ENCODE measurements at places on chromosomes 7 and 10. TPM values are rescaled to one million over a fixed set of nuclear protein-coding genes. Genes with fewer than 3 reads are reported as not detected.

RNF32 gene
- 1.2 TPM for total RNA-seq

BTBD16 gene
- total RNA-seq = 0.14 TPM

GPER1 gene
- total RNA-seq = 0.99 TPM

SPDYE16 gene
- 0.14 TPM for total RNA-seq

GPRIN2 gene
- total RNA-seq = 0.24 TPM

GRCh38 chr10:129790715-129791446 is 173.2 kb downstream of the EBF3 start:
- H3K36me3 ChIP-seq = no peaks in the 10 kb centered on the region
- DNase-seq = no peak
- H3K4me1 ChIP-seq = no peaks in the 10 kb centered on the region
- H3K4me3 ChIP-seq = no peak overlapping the region
- no peak overlapping the region for H3K27ac ChIP-seq

GRCh38 chr7:47902013-47902412 is 46.3 kb downstream of the PKD1L1 start:
- H3K27ac ChIP-seq = no peak overlapping the region
- H3K36me3 ChIP-seq = no peaks in the 10 kb centered on the region
- no peaks in the 10 kb centered on the region for H3K4me1 ChIP-seq
- no peaks in the 10 kb centered on the region for H3K27me3 ChIP-seq

DNA sequence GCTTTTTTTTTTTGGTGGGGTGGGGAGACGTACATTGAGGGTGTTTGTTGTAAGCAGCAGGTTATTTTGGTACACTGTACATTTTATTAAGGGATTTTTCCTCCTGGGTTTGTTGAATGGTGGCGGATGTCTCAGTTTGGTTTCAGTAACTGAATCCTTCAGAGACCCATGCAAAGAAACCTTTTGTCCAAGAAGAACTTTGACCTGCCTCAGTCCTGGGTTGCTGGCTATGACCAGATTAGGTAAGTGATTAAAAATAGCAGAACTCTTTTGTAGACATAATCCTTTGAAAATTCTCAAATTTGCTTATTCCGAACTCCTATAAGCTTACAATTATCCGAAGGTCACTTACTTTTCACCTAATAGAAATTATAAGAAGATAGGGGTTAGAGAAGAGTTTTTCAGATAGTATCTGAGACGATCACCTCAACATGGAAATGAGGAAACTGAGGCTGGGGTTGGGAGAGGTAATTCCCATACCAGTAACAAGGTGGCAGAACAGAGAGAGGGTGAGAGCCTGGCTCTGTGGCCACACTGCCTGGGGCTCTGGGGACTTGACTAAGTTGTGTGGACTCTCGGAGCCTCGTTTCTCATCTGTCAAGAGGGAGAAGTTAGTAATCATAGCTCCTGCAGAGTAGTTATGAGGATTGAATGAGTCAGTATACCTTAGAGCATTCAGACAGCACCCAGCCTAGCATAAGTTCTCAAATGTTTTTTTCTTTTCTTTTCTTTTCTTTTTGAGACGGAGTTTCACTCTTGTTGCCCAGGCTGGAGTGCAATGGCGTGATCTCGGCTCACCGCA is 87.4 kb downstream of the CCNY start:
- H3K27ac ChIP-seq = no peak overlapping the region
- no peak overlapping the region for H3K4me3 ChIP-seq
- H3K27me3 ChIP-seq = no peaks in the 10 kb centered on the region
- no peaks in the 10 kb centered on the region for H3K4me1 ChIP-seq
- no peaks in the 10 kb centered on the region for H3K36me3 ChIP-seq
- DNase-seq = no peak

DNA sequence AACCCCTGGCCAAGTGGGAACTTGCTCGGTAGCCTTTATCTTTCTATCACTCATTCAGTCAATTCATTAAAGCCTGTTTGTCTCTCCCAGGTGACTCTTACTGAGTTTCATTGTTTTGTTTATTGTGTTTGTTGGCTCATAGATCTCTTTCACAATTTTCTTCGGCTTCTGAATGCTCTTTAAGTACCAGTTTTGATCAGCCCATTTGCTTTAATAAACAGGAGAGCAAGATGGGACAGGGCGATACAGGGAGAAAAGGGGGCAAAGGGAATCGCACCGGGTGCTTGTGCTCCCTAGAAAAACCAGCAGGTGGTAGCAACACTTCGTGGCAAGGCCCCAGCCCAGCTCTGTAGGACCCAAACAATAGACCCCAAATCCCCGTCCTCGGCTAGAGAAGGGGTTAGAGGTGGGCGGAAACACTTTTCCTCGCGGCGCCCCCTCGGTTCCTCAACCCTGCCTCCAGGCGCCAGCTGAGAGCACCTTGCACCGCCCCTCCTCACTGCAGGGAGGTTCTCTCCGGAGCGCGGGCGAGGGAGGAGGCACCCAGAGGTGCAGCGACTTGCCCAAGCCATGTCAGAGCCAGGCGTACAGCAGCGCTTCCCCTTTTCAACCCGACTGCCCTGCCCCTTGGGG is 1.0 kb upstream of the EPHB6 start:
- H3K36me3 ChIP-seq = no peaks in the 10 kb centered on the region
- peaks cover 39% of the 10 kb centered on the region for H3K4me1 ChIP-seq
- no peaks in the 10 kb centered on the region for H3K27me3 ChIP-seq

DNA sequence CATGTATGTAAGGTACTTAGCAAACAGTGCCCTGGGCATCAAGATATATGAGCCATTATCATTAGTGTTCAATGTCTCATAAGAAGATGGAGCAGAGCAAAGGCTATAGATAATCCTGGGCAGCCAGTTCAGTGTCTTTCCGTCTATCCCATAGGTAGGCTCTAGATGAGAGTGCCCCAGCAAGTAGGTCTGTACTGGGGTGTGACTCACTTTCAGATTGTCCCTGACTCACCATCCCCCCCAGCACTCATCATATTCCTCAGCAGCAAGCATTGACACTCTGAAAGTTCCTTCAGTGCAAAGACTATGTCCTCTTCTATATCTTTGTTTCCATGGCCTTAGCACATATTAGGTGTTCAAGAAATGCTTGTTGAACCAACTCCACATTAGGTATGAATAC is 20.0 kb upstream of the FAM204A start:
- no peaks in the 10 kb centered on the region for H3K36me3 ChIP-seq
- H3K27me3 ChIP-seq = no peaks in the 10 kb centered on the region
- no peak for DNase-seq
- no peaks in the 10 kb centered on the region for H3K4me1 ChIP-seq
- no peak overlapping the region for H3K27ac ChIP-seq
- no peak overlapping the region for H3K4me3 ChIP-seq

DNA sequence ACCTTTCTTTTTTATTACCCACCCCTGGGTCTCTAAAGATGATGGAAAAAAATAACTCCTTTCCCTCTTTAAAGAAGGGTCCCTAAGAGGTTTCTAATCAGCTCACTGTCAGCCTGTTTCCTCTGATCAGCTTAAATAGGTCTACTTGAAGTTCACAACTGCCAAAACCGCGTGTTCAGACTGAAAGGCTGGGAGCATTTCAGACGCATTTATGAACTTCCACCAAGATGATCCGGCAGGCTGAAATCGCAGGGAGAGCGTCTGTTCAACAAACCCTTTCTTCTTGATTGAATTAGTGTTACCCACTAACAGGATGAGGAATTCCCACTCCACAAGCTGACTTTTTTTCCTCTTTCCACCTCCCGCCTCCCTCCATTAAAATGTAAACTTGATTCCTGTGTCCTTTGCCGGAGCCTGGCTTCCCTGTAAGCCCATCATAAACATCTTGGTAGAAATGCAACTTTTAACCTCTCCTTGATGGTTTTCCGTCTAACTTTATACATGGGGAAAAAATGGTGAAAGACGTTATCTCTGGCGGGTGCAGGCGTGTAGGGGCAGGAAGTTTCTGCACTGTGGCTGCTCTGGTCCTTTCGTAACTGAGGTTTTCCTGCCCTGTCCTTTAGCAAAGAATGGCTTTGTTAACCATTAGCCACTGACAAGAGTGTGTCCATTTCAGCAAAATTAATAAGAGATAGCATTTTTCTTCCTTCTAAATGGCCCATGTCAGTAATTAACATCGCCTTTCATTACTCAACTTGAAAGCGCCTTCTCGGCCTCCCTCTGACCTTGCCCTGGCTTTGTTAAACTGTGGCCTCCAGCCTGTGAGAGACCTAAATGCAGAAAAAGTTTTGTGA is 130.7 kb downstream of the BAMBI start:
- no peaks in the 10 kb centered on the region for H3K4me1 ChIP-seq
- no peak overlapping the region for H3K27ac ChIP-seq
- no peak overlapping the region for H3K4me3 ChIP-seq
- no peaks in the 10 kb centered on the region for H3K27me3 ChIP-seq

DNA sequence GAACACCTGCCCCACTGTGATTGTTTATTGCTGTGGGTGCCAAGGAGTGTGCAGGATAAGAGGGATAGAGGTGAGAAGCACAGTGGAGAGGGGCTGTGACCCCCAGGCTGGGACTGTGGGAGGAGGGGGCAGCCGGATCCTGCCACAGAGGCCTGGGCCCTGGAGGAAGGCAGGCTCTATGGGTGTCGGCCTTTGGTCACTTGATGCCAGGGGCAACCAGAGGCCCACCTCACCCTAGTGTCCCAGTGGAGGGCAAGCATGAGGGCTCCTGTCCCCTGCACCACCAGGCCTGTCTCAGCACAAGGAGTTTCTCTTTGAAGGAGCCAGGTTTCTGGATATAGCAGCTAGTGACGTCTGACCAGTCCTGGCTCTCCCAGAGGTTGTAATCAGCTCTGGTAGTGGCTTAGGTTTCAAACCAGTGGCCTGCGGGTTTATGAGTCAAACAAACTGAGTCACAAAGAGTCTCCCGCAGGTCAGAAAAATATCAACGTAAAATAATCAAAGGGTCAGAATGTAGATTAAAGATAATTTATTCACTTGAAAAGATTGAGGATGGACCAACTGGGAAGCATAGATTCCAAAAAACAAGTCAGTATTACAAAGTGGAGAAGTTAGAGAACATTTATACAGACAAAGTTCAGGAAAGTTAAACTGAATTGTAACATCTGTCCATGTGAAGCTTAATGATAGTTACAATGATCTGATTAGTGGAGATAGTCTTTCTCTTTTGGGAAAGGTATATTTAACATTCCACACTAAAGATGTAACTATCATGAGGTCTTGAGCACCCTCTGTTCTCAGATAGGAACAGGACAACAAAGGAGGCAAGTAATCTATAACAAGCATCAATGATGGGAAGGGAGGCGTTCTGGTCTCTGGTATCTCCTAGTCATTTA is 37.2 kb upstream of the ZNF488 start:
- no peak overlapping the region for H3K27ac ChIP-seq
- no peaks in the 10 kb centered on the region for H3K4me1 ChIP-seq
- no peak for DNase-seq
- H3K36me3 ChIP-seq = no peaks in the 10 kb centered on the region
- H3K4me3 ChIP-seq = no peak overlapping the region
- no peaks in the 10 kb centered on the region for H3K27me3 ChIP-seq

GRCh38 chr7:101557421-101557820 is 71.7 kb downstream of the MYL10 start:
- no peaks in the 10 kb centered on the region for H3K4me1 ChIP-seq
- H3K27ac ChIP-seq = no peak overlapping the region
- no peak for DNase-seq

DNA sequence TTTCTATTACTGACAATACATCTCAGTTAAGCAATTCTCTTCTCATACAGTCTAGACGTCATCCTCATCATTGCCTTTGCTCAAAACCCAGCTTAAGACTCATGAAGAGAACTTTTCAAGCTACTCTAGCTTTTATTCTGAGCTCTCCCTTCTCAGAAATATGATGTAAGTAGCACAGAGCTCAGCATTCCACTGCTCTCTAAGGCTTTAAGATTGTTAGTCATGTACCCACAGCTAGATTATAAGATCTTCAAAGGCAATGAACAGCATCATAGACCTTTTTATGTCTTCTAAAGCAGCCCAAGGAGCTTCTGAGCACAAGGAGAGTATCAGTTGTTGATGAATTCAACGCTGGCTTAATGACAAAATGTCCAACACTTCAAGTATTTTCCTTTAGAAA is 119.3 kb downstream of the NRP1 start:
- no peaks in the 10 kb centered on the region for H3K36me3 ChIP-seq
- no peaks in the 10 kb centered on the region for H3K4me1 ChIP-seq
- H3K27ac ChIP-seq = no peak overlapping the region
- H3K4me3 ChIP-seq = no peak overlapping the region

DNA sequence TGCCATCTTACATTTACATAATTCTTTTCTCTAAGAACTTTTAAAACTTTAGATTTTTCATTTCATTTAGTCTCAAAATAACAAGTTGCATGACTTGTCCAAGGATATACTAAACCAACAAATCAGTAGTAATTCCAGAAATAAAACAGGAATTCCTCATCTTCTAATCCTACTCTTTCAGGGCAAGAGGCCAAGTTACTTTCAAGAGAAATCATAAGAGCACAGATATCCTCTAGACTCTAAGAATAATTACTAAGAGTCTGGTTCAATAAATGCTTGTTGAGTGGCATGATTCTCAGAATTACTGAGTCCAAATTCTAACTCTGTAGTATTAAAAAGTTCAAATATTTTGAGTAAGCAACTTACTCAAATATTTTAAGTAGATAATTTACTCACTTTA is 12.9 kb downstream of the PDZD8 start:
- H3K4me3 ChIP-seq = no peak overlapping the region
- no peaks in the 10 kb centered on the region for H3K27me3 ChIP-seq
- H3K27ac ChIP-seq = no peak overlapping the region
- H3K36me3 ChIP-seq = no peaks in the 10 kb centered on the region
- DNase-seq = no peak
- no peaks in the 10 kb centered on the region for H3K4me1 ChIP-seq

All from thymus (tissue), 14 donors.